ENCODE measurements at places on chromosomes 4 and X.

DNA sequence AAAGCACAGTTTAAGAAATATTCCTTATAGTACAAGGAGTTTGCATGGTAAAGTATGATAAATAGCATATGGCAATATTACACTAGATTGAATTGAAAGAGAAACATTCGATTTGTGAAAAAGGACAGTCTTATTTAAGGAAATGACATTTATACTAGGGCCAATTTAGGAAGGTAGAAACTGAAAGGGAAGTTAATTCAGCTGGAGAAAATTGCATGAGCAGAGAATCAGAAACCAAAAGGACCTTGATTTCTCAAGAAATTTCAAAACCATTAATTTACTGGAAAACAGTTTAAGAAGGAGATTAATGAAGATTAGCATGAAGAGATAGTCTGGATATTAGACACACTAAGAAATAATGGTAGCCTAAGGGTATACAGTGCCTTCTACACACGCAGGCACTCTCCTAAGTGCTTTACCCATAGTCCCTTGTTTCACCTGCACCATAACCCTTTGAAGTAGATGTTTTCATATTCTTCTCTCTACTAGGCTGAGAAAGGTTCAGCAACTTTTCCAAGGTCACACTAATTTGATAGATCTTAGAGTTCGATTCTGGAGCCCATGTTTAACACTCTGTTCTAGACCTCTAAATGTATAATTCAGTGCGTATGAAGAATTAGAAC is 259.1 kb upstream of the SLIT2 start:
- no peak for DNase-seq

- no peak for DNase-seq
These were observed 113.9 kb downstream of the GPR143 start for GRCh38 chrX:9651737-9652136.

DNA sequence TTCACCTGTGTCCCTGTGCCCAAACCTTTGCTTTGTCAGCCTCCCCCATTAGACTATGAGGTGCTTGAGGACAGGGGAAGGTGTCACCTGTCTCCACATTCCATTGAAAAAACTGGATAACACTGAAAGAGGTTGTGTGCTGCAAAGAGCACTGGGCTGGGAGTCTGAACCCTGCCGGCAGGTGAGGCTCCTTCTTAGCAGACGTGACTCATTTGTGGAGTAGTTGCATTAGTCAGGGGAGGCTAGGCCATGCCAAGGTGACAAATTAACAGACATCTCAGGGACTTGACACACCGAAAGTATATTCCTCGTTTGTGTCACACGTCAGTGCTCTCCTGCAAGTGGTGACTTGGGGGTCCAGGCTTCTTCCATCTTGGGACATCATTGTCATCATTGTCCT is 95.9 kb upstream of the STX18 start:
- DNase-seq = no peak

DNA sequence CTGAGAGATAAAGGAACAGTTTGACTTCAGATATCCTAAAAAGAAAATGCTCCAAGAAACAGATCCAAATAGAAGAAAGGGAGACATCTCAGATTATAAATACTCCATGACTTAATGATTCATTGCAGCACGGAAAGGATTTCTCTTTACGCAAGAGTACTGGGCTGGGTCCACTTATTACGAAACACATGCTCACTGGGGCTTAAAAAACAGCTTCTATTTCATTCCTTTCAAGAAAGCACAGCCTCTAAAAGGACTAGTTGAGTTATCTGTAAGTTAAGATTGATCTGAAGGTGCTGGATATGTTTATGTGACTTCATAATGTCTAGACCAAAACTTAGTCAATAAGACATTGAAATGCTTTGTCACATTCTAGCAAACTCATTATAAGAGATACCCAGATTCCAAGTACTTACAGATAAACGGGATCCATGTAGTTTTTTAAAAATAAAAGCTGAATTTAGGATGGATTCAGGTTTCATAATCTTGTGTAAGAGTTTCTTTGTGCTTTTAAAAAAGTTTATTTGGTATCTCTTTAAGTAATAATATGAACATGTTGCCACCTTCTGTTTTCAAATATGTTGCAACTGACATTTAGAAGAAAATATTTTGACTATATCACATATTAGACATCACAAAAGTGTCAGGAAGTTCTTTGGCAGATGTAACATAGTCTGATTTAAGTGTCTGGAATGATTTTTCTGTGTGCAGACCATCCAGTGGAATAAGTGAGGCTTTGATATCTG is 109.5 kb upstream of the MYOZ2 start:
- no peak for DNase-seq

- DNase-seq = no peak
These were observed 169.8 kb downstream of the BTC start for GRCh38 chr4:74624351-74625151.

DNA sequence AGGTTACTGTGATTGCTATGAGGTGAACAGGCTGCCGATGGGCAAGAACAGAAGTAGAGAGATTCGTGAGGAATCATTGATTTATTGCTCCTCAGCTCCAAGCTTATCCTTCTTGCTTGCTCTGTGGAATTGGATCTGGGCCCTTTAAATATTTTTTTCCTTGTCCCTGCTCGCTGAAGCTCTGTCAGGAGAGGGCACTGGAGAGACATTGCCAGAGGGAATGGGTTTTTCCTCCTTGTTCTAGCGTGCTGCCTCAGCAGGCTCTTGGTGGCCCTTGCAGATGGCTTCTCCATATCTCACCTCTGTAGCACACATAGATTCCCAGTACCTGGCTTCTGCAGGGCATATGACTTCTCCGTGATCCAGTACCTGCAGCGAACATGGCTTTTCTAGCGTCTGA is 67.4 kb downstream of the CNGA2 start:
- DNase-seq = no peak

GRCh38 chr4:135545616-135546317 is 1344.2 kb upstream of the PABPC4L start:
- DNase-seq = no peak

DNA sequence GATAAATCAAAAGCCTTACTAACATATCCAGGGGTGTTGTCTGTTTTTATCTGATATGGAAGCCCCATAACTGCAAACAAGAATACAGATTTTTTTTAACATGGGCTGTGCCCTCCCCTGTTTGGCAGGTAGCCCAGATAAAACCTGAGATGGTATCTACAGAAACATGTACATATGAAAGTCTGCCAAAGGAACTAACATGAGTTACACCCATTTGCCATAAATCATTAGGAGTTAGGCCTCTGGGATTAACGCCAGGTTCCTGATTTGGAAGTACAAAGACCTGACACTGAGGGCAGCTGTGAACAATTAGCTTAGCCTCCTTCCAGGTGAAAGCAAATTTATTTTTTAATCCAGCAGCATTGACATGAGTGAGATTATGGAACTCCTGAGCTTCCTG is 264.3 kb downstream of the TECRL start:
- DNase-seq = no peak

- peak; percentile 48 for DNase-seq
These were observed 20.2 kb downstream of the WDR1 start for GRCh38 chr4:10096201-10096977.

GRCh38 chr4:37917388-37917787 is 26.5 kb downstream of the TBC1D1 start:
- DNase-seq = no peak

DNA sequence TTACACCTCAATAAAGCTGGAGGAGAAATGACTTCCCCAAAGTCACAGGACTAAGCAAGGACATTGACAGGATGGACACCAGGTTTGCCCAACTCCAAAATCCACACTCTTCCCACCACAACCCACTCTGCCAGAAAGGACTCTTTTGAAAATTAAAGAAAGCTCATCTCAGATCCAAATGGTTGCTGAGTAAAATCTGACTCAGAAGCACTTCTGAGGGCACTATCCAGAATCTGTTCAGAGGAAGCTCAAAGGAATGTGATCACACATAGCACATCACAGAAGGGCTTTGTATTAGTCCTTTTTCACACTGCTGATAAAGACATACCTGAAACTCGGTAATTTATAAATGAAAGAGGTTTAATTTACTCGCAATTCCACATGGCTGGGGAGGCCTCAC is 155.5 kb downstream of the RAB28 start:
- DNase-seq = no peak

DNA sequence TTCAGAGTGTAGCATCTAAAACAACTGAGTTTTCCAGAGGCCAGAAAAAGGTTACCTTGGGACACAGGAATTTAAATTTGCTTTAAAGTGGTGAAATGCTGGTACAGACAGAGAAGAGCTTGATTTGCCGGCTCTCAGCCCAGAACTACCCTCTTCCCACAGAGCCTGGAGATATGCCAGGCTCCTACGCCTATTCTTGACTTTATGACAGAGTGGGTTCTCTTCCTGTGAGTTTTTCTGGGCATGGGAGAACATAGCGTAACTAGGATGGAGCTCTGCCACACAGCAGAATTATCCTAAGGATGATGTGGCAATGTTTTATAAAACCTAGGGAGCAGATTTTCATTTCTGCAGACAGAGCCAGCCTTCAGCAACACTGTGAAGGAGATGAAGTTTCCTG is 241.8 kb downstream of the GRIA3 start:
- DNase-seq = no peak

DNA sequence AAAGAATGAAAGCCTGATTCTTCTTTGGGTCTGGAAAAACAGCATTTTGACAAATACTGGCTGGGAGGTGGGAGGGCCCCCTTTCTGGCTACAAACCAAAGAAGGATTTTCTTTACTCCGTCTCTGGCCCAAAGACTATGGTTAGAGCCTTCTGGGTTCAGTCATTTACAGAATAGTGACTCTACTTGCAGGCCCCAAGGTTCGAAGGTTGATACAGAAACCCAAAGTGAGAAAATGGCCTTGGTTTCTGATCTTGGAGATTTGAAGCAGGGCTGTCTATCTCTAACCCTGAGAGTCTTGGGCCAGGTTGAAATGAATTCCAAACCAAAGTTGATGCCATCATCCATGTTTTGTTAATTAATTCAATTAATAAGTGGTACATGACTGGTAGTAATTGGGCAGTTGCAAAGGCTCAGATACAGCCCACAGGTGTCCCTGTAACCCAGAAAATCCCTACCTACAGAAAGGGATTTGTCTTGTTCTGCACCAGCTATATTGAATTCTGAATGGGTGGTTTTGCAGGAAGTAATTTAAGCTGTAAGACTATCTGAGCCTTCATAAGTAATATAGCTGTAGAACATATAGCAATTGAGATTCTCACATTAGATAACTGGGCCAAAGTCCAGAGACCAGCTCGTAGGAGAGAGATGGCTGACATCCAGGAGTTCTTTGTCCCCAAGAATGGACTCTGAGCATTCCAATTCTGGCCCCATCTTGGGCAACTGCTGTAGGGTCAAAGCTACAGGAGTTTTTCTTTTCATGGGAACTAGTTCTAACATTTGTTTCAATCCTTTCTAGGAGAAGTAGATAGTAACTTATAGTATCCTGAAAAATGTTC is 34.5 kb downstream of the CHRNA9 start:
- DNase-seq = no peak

DNA sequence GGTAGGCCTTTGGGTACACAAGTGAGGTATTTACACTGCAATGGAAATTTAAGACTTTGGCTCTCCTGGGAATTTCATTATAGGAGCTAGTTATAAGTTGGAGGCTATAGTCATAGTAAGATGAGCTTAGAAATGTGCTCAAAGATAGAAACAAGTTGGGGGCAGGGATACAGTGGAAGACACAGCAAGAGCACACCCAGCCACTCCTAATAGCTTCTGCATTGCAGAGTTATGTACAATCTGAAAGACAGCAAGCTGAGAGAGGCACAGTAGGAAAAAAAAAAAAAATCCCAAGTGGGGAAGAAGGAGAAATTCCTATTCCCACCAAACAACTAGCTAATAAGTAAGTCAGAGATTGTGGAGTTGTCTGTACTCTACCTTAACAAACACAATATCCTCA is 41.9 kb upstream of the TAF9B start:
- no peak for DNase-seq

GRCh38 chr4:25941457-25942221 is 27.6 kb downstream of the SMIM20 start:
- no peak for DNase-seq

- DNase-seq = no peak
These were observed 52.6 kb downstream of the DDX53 start for GRCh38 chrX:23052324-23052723.

GRCh38 chr4:105751718-105752299 is 43.2 kb downstream of the GSTCD start:
- DNase-seq = no peak

DNA sequence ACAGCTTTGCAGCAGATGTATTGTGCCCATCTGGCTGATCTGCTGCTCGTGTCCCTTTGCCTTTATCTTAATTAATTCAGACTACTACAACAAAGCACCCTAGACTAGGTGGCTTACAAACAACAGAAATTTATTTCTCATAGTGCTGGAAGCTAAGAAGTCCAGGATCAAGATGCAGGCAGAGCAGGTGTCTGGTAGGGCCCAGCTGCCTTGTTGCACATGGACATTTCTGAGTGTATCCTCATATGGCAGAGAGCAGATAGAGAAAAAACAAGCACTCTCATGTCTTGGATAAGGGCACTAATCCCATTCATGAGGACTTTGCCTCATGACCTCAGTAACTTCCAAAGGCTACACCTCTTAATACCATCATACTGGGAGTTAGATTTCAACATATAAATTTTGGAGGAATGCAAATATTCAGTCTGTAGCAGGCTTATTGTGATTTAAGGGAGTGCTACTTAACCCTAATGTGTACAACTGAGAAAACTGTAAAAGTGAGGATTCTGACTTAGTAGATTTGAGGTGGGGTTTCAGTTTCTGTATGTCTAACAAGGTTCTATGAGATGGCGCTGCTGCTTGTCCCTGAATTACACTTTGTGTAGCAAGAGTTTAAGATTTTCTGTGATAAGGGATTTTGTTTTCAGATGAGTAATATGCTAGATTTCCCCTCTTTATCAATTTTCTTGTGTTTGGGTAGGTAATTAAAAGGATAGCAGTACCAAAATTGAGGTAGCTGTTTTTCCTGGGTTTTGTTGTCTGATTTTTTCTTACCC is 473.2 kb upstream of the TECRL start:
- no peak for DNase-seq

DNA sequence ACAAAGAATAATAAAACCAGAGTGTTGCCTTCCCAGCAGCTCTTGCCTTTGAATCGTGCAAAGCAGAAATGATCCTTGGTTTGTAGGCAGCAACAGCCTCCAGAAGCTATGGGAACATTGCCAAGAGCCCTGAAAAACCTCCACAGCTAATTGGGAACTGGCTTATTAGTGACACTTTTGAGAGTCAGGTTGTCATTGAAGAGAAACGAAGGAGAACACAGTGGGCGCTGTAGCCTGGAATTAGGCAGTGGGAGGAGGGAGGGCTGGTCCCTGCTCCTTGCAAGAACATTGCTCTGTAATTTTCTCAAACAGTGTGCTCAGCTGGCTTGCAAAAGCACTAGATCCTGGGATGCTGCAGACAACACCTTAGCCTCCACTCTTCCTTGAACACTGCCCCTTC is 331.5 kb upstream of the EMCN start:
- no peak for DNase-seq

GRCh38 chr4:110484767-110485166 is 8.8 kb downstream of the ENPEP start:
- no peak for DNase-seq

GRCh38 chr4:131370846-131371245 is 1778.2 kb upstream of the PCDH10 start:
- no peak for DNase-seq

GRCh38 chr4:185771711-185772390 is 40.1 kb downstream of the SORBS2 start:
- no peak for DNase-seq

All from liver (tissue), 10 donors.